ENCODE measurements at places on chromosomes 16 and 17.
A peak's percentile ranks its signal among the peaks of the same experiment; 100 is the strongest.

DNA sequence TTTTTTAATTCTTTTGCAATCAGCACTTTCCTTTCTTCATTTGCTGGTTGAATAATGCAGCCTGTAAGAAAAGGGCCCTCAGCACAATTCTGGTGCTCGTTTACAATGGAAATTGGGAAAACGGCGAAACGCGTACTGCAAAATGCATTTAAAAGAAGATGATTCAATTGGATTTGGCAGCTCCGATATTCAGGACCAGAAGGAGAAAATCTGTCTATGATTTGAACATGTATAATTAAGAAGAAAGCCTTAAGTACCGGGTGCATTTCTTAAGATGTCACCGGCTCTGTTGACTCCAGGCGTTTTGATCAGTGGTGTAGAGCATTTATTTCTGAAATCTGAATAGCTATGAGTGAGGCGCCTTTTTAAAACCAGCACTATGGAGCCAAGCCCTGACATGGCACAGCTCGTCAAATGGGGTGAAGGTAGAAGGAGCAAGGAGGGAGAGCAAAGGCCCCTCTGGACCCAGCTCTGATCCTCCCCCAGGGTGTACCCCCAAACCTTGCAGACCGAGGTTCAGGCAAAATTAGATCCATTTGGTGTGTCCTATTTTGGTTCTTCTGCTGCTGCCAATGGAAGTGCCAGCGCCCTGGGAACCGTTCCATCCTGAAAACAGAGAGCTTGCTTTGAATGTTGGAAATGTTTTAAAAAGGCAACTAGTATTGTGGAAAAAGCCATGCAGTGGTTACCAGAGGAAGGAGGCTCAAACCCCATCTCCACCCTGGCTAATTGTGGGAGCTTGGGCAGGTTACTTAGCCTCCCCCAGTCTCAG is 161.4 kb upstream of the RPL38 start:
- DNase-seq, result no peak

GRCh38 chr16:27907457-27907972 is 156.0 kb downstream of the GSG1L start:
- DNase-seq, result no peak

DNA sequence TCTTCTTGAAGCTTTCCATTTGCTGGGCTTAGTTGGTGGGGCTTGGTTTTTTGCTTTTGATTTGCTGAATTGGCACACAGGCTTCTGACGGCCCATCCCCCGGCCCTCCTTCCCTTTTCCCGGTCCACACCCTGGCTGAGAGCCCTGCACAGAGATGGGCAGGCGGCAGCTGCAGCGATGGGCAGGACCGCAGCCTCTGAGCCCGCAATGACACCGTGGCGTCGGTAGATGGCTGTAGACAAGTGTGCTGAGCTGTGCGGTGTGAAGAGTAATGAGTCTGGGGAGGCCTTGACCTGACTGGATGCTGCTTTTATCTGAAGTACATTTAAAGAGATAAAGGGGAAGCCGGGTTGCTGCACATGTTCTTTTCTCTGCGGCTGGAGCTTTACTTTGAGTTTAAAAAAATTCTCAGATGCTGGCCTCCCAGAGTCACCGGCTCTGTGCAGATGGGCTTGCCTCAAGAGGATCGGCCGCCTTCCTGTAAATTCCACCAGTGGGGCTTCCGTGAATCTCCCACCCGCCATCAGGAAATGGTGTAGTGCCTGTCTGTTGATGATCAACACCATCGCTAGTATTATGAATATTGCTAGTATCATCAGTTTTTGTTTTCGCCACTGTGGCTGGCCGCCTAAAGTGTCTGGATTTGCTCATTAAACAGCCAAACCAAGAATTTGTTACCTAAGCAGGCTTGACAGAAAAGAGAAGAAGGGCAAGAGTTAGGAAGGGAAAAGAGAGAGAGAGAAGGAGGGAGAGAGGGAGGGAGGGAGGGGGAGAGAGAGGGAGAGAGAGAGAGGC is 245.6 kb upstream of the RBFOX1 start:
- peak; percentile 2 for DNase-seq

DNA sequence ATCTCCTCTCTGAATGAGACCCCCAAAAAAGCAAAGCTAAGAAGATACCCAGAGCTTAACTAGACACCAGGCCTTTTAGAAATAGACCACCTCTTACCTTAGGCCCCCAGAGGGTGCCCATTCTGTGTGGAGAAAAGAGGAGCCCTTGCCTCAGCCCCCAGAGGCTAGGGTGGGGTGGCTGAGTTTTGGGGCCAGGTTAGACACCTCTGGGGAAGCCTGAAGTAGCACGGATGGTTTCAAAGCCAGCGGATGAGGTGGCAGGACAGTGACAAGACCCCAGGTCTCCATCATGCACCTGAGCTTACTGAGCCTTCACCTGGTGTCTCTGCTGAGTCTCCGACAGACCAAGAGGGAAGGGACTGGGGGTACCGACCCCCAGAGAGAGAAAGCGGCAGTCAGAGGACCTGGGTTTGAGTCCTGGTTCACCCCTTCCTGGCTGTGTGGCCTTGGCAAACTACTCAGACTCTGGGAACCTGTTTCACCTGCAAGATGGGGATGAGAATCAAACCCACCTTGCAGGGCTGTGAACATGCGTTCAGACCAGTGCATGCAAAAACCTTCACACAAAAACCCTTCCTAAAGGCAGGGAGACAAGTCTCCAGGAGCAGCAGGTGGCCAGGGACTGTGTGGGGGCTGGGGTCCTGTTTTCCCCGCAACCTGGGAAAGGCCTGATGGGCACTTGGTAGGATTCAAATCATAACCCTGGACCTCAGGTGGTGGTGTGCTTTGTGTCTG is 7.7 kb downstream of the SCGB1C2 start:
- DNase-seq, result no peak

DNA sequence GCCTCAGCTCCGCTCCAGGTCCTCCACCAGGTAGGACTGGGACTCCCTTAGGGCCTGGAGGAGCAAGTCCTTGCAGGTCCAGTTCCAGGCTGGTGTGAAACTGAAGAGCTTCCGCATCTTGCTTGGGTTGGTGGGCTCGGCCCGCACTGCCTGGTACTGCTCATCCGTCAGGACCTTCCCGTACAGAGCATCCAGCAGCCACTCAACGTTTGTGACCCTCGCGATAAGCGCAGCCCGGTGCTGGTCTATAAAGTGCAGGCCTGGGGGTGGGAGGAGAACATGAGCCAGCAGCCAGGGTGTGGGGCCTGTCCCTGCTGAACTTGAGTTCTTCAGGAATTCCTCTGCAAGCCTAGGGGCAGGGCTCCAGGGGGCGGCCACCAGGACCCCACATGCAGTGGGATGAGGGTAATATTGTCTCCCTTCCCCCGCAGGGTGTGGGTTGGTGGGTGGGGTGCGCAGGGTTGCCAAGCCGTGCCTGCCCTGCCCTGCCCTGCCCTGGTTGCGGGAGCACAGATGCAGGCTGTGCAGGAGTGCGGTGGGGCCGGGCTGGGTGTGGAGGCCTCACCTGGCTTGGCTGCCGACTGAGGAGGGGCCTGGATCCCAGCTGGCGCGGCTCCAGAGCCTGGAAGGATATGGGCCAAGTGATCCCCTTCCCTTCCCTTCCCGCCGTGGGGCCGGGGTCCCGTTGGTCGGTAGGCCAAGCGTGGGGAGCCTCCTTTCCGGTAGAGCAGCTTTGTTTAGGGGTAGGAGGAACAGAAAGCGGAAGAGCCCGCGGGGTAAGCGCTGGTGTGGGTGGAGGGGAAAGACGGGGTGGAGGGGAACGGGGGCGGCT is 762 bp downstream of the PYCARD start:
- peak; percentile 46 for DNase-seq

DNA sequence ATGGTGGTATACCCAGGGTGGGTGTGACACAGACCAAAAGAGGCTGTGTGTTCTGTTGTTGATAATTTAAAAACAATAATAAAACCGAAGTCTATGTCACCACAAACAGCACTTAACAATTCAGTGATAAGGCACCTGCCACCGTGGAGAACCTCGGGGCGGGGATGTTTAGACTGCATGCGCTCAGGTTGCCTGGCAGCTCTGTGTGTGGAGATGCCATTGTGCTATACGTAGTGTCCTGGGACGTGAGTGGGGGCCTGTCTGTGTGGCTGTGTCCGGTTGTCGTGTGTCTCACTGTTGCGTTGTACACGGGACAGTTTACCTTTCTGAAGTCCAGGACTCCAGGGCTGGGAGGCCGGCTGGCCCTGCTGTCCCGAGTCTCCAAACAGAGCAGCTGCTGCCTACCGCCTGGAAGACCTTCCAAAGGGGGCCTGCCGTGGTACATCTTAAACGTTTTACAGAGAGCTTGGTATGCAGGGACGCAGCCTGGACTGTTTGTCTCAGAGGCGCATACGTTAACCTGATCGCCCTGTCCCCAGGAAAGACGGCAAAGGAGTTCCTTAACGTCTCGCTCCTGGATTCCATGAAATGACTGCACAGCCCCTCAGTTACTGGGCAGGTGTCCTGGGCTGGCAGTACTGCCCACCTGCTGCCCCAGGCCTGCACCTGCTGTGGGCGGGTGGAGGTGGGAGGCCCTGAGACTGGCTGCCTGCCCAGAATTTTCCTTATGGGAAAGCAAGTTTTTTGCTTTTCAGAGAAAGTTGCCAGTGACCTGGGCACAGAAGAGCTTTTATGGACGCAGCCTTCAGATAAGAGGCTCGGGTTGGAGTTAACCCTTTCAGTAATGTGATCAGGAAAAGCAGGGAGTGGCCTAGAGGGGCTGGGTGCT is 19.0 kb downstream of the SPIRE2 start:
- DNase-seq, result no peak

- no peak for DNase-seq
Measured at GRCh38 chr17:3800362-3801271, at the start of gene ITGAE. TSS of gene ITGAE (minus strand) at chr17:3801188. CDS start at chr17:3801144, 44 bp downstream.

DNA sequence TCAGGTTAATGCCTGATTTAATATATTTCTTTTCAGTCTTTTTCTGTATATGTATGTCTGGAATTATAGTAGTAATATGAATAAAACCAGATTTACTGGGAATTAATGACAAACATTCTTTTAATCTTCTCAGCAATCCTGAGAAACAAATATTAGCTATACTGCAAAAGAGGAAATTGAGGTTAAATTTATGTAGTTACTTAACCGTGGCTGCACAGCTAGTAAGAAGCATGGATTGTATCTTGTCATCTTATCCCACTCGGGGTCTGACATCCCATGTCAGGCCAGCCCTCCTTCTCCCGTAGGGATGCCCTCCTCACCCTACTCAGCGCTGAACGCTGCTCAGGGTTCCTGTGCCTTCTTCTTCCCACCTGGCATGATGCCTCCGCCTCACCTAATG is 143.0 kb downstream of the FTO start:
- no peak for DNase-seq

- DNase-seq, result no peak
Measured at GRCh38 chr17:32141258-32141657, 1.0 kb upstream of the RHOT1 start.
